NCI-H774 (cell line): ENCODE measurements at places on chromosomes 6 and 20.

DNA sequence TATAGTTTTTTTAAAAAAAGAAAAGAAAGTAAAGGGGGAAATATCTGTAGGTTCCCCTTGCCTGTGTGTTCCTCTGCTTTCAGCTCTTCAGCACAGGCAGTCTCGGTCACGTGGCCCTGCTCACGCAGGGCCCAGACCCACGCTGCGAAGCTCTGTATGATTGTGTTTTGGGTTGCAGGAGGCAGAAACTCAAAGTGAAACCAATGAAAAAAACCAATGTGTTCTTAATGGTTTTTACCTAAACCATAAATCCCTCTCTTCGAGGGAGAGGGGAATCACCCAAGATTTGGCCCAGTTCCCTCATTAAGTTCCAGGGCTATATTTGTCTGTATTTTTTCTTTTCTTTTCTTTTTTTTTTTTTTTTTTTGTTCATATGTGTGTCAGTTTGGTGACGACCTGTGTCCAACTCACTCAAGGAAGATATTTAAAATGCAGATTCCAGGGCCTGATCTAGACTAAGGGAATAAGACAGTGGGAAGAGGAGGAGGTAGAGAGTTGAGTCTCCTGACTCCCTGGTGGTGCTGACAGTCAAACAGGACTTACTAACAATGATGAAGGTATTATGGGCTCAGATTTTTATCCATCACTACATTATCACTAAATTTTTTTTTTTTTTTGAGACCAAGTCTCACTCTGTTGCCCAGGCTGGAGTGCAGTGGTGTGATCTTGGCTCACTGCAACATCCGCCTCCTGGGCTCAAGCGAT, 33.8 kb upstream of the RREB1 start:
- DNase-seq, result no peak

GRCh38 chr6:13787137-13787536, 27.2 kb downstream of the MCUR1 start:
- no peak for DNase-seq

GRCh38 chr6:107121266-107121665, 6.0 kb upstream of the BEND3 start:
- DNase-seq, result no peak

DNA sequence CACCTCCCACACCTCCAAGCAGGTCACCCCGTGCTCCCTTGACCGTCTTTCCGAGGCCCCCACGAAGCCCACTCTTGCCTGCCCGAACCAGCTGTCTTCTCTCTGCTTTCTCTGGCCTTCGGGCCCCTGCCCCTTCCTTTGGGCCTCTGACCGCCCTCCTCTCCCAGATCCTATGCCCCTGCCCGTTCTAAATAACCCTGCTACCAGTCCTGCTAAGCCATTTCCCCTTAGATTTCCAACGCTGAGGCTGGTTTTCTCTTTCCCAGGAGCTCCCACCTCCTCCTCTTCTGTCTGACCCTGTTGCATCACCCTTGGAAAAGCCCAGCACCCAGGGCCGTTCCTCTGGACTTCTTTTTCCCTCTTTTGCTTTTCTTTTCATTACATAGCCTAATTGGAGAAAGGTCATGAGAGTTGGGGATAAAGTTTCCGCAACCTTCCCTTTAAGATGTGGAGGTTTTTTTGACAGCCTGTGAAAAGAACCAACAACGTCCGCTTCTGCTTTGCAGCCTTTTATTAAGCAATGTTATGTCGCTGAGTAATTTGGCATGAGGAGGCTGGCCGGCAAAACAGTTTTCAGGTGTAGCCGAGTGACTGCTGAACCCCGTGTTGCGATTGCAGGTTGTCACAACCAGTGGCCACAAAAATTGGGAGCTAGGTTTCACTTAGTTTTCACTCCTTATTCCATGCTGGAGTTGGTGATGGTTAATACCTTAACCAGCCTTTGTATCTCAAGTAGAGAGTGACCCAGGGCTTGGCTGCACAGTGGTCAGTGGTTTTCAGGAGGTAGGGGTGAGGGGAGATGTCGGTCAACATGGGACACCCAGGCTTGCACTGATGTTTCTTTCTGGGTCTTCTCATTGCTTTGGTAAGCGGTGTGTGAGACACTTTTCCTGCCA, 970 bp downstream of the BLTP3A start:
- no peak for DNase-seq

DNA sequence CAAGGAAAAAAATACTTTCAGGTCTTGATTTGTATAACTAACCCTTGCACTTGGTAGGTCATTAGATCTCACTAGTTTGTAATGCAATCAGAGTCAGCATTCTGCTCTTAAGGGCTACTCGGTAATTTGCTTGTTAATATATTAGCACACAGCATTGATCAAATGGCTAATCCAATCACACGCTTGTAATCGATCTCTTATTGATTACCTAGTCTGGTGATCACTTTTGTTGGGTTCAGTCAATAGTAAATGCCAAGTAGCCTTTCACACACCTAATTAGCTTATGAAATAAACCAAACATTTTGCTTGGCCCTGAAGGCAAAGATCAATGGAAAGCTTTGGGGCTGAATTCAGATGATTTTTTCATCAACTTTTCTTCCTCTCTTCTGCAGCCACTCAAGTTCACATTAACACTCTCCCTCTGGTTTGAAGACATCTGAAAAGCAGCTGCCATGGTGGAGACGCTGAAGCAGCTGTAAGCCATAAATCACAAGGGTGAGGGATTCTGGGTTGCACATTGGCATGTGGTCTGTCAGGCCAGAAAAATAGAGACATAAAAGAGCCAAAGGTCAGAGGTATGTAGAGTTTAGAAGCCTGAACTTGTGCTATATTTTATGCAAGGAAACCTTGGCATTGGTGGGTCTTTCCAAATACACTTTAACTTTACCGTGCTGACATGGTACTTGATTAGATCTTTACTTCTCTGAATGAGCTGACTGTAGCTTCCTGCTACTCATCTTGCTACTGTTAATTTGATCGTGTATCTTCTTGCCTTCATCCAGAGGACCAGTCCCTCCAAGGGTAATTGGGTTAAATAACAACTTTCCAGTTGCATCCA, 234.4 kb downstream of the SIM1 start:
- no peak for DNase-seq

GRCh38 chr20:52179331-52180179, 12.0 kb downstream of the ZFP64 start:
- no peak for DNase-seq

DNA sequence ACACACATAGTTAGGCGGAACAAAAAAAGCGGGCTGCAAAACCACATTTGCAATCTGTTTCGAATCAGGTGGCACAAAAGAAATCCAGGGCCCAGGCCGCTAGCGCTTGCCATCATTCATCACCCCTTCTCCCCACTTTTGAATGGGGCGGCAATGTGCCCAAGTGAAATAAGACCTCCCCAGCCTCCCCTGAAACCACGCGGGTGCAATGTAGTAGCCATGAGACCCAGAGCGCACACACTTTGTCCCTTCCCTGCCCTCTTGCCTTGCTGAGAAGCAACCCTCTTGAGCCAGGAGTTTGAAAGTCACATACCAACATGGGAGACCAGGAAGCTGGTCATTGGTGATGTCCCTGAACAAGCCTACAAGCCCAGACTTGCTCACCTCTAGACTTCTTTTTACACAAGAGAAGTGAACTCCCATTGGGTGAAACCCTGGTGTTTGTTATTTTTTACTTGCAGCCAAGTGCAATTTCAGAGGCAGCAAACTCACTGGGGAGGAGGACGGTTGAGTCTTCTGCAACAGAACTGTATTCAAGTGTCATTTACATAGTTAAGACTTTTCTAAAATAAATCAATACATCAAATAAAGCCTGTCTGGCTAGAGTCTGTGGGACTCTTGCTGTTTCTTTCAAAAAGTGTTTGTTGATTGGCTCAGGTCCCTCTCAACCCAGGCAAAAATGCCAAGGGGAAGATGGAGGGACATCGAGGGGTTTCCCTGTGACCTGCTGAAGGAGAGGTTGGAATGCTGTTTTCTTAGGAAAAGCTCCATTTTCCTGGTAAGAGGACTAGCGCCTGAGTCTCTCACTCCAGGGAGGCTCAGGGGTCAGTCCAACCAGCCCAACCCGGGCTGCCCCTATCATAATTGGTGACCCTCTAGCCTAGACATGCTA, 138.1 kb upstream of the PTPN1 start:
- DNase-seq, result no peak

DNA sequence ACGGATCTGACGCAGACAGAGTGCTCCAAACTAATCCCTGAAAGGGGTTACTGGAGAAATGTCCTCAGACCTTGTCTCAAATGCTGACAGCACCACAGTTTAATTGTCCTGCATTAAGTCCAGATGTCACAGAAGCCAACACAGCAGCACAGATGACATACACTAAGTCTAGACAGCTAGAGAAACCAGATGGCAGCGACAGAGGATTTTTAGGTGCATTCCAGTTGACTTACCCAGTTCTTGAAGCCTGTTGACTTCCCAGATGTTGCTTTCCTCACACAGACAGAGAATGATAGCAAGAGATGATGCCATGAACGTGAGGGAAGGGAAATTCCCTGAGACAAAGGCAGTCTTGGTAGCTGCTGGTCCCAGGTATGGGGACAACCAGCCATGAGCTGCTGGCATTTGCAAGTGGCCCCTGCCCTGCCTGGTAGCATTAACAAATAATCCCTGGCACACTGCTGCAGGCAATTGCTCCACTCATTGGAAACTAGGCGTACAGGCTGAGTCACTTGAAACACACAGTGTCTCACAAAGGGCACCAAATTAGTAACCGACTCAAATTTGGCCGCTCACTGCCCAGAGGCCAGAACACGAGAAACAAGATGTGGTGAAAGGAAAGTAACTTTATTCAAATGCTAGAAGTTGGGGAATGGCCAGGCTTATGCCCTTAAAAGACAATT, 52.2 kb downstream of the ADGB start:
- DNase-seq, result no peak
